ENCODE measurements at places on chromosomes 1 and 21.

GRCh38 chr1:236870721-236871120 is 75.6 kb downstream of the MTR start:
- DNase-seq = no peak

- DNase-seq = no peak
Measured at GRCh38 chr1:62097464-62097863, 97.2 kb upstream of the L1TD1 start.

DNA sequence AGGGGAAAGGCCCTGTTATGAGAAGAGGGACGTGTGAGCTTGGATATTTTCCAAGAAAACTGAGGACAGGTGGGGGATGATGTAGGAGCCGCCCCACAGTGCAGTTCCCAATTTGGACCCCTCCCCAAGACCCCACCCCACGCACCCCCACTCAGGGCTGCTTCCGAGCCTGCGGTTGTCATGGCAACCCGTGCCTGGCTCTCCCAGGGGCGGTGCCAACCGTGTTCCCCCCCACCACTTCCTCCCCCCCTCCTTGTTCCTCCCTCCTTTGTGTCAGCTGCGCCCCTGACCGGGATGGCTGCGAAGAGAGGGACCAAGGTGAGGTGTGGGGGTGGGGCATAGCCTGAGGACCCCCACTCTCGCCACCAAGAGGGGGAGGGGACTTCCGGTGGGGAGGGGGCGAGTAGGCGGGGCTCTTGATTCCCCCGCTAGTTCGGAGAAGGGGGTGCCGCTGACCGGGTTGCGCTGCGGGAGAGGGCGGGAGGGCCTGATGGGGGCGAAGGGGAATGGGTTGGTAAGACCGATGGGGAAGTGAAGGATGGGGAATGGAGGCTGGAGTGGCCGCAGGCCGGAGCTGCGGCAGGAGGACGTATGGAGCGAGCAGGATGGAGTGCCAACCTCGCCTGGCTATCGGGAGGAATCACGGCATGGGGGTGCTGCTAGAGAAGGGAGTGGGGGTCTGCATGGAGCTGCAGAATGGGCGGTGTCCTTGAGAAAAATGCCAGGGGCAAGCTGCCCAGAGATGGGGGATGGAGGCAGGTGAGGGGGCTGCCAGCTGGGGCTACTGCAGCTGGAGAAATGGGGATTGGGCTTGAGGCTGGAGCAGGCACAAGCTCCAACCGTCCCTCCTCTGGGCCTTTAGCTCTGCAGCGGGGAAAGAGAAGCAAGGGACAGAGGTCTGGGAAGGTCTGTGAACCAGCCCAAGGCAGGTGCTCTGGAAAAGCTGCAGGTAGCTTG is 953 bp downstream of the TRIM46 start:
- peak; percentile 36 for DNase-seq

- DNase-seq = no peak
Measured at GRCh38 chr1:55305735-55306134, 90.6 kb upstream of the USP24 start.

GRCh38 chr1:40773748-40774265 is 9.8 kb upstream of the KCNQ4 start:
- no peak for DNase-seq

- DNase-seq = no peak
Measured at GRCh38 chr21:41730367-41730765, 36.5 kb downstream of the RIPK4 start.

DNA sequence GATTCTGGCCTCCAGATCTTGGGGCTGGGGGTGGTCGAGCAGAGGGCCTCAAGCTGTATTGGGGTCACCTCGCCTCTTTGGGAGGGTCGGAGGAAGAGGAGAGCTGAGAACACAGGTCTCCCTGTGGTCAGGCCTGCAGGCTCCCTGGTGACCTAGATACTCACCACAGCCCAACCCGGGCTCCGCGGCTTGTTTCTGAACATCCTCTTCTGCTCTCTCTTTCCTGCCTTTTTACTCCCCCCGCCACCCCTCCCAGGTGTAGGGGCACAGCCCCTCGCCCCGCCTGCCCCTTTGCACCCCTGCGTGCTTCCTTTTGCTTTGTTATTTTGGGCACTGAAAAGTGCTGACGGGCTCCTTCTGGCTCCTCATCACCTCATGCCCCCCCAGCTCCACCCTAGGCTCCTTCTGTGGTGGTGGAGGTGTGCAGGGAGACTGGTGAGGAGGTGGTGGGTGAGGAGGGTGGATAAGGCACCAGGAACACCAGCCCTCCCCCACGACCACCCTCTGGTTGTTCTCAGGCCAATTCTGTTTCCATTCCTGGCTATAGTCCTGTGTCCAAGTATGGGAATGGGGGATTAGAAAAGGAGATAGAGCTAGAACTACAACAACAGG is 10.6 kb upstream of the LINGO4 start:
- DNase-seq = peak; percentile 35

DNA sequence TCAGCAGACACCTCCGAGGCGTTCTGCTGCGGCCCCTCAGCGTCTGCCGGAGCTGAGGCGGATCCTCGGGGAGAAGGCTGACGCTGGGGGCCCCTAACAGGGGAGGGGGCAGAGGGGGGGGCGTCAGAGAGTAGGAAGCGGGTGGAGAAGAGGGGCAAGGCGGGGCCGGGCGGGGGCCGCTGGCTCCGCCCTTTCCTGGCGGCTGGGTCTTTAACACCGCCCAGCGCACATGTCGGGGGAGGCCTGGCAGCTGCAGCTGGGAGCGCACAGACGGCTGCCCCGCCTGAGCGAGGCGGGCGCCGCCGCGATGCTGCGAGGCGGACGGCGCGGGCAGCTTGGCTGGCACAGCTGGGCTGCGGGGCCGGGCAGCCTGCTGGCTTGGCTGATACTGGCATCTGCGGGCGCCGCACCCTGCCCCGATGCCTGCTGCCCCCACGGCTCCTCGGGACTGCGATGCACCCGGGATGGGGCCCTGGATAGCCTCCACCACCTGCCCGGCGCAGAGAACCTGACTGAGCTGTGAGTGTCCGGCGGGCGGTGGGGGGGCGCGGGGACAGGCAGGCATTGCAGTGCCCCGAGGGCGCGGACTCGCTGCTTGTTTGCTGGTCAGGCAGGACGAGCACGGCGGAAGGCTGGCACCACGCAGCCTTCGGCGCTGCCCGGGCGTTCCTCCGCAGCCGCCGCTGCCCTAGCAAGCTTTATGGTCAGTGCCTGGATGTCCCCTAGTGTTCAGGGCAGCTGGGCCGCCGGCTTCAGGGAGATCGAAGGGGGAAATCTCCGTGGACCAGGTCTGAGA is at the start of gene NTRK1:
Gene NTRK1, plus strand, starts transcription at position 238 of the 796 bp plus-strand sequence. Its CDS starts 70 bp downstream, at position 308.
- DNase-seq = peak; percentile 39

DNA sequence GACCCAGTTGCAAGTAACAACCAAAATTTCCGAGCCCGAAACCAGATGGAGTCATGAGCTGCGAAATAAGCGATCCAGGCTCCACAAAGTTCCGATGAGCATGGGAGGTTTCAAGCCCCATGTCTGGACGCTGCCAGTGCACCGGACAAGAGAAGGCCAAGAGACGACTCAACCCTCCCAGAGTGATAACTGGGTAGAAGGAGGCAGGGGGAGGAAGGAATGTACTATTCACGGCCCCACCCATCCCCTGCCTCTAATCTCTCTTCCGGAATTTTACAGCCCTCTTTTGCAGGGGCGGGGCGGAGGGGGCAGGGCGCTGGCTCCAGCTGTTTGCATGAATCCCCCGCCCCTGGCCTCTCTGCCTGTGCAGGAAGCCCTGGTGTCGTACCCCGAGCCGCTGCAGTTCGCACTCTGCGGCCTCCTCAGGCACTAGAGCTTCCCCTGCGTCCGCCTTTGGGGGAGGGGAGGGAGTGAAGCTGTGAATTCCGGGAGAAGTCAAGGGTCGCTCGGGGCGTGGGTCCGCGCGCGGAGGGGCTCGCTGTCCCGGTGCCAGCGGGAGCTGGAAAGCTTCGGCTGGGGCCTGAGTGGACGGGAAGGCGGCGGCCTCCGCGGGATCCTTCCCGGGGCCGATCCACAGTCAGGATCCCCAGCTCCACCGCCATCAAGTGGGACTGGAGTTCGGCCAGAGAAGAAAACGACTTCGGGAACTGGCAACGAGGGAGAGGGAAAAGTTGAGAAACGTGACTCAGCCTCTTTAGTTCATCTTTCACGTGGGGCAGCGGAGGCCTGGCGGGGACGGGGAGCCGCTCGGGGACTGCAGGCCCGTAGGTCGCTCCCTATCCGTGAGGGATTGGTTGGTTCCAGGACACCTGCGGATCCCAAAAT is 6.3 kb upstream of the PTP4A2 start:
- DNase-seq = peak; percentile 73

GRCh38 chr1:35499652-35500176 is 57.5 kb downstream of the KIAA0319L start:
- no peak for DNase-seq

- no peak for DNase-seq
Measured at GRCh38 chr1:1430114-1430982, 5.1 kb upstream of the VWA1 start.

DNA sequence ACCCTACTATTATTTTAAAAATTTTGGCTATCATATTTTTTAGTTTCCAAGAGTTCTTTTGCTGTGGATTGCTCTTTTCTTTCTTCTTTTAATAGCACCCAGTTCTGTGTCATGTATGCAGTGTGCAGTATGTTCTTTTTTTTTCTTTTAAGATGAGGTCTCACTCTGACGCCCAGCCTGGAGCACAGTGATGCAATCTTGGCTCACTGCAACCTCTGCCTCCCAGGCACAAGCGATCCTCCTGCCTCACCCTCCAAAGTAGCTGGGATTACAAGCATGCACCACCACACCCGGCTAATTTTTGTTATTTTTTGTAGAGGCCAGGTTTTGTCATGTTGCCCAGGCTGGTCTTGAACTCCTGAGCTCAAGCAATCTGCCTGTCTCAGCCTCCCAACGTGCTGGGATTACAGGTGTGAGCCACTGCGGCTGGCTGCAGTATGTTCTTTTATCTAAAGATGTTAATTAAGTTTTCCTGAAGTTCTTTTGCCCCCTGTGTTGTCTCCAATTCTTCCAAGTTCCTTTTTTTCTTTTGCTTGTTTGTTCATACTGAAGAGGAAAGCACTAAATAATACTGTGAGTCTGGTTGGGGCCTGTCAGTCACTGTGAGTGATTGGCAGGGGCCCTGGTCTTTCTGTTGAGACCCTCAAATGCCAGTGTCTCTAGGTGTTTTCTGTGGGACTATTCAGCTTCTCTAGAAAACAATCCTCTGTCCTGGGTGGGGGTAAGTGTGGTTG is 17.5 kb upstream of the TTC22 start:
- DNase-seq = no peak

- no peak for DNase-seq
Measured at GRCh38 chr1:116666187-116667077, 1.1 kb downstream of the IGSF3 start.

DNA sequence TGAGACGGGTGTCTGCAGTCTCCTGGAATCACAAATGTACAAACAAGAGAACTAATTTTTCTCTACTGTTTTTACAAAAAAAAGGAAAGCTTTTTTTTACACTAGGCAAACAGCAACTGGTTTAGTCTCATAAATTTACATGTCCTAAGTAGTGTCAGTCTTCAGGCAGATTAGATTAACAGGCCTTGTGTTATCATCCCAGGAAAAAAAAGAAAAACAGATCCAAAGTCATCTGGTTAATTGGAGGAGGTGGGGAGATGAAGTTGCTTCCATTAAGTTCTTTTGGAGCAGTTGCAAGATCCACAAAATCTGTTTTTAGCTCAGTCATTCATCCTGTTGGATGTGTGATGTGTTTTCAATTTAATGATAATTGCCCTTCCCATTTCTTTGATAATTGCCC is 363.5 kb upstream of the ADGRL2 start:
- no peak for DNase-seq

DNA sequence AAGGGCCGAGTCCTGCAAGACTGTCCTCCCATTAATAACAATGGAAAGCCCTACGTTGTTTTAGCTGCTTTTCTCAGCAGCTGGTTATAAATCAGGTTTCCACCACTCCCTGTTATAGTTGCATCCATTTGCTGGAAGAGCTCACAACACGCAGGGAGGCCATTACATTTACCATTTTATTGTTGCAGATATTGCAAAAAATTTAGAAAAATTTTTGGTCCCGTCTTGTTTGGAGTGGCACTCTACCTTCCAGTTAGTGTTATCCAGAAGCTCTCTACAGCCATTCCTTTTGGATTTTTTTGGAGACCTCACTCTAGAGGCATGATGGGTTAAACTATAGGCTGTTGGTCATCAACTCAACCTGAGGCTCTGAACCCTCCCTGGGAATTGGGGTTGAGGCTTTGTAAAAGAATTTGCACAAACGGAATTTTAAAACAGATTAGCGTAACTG is 1532.1 kb upstream of the TPTE start:
- DNase-seq = no peak

DNA sequence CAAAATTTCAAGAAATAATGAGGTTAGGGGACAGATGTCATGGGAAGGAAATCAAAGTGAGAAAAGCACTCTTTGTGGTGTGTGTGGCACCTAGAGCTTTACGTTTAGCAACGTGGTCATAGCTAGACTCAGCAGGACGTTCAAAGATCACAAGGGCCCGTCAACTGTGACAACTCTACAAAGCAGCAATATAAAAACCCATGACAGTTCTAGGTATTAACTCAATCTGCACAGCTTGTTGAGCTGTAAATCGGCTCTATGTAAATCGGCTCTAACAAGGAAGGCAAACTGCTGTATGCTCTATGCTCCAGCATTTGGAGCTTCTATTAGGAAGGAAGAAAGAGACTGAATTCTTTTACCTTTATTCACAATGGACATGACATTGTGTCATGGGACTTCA is 64.8 kb downstream of the TP53BP2 start:
- no peak for DNase-seq

DNA sequence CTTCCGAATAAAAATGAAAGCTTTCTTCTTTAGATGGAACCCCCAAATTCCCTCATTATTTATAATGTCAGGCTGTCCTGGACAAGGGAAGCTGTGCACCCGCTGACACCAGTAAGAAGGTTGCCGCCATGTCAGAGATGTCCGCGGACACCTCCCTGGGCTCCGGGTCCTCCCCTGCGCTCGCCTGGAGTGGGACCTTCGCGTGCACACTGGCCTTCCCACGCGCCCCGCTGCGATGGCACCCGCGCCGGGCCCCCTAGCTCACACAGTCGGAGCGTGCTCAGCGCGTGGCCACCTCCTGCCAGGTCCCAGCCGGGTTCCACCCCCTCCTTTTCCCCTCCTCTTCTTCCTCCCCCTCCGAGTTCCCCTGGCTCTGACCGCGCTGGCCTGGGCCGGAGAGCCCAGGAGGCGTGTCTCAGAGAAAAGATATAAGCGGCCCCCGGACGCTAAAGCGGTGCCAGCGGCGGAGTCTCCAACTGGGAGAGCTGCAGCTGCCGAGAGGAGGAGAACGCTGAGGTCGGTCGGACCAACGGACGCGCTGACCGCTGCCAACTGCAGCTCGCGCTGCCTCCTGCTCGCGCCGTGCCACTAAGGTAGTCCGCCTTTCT is at the start of gene G0S2:
Gene G0S2, plus strand, starts transcription at position 456 of the 608 bp plus-strand sequence. CDS start 273 bp downstream, outside the sequence.
- DNase-seq = no peak

GRCh38 chr1:64861611-64862010 is 104.7 kb downstream of the JAK1 start:
- no peak for DNase-seq

DNA sequence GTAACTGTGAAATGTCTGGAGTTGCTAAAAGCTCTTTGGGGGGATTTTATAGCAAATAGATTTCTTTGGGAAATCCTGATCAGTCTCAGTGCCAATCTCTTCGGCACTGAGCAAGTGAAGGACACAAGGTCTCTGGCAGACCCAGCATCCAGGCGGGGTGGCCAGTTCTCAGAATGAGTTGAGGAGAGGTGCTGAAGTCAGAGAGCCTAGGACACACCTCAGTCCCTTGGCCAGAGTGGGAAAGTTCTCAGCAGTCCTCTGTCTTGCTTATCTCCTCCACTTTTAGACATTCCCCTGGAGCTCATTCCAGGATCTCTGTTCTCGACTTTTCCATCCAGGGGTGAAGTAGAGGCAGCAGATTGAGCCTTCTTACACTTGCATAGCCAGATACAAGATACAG is 6.7 kb downstream of the HLX start:
- no peak for DNase-seq
